Fibroblast of skin of back (primary cell): ENCODE measurements at places on chromosomes 16 and 17.

DNA sequence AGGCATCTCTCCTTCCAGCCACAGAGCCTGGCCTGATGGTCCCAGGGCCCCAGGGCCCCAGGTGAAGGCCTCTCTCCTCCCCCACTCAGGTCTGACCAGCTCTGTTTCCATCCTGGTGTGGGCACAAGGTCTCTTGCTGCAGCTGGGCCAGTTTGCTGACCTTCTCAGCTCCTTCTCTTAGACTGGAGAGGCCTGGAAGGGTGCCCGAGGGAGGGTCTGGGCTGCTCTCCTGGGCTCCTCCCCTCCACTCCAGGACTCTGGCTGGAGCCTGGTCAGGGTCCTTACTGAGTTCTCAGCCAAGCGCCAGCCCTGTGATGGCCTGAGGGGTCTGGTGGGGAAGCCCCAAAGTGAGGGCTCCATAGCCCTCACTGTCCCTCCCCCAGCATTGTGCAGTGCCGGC is 12.4 kb downstream of the SOCS3 start:
- DNase-seq: no peak

DNA sequence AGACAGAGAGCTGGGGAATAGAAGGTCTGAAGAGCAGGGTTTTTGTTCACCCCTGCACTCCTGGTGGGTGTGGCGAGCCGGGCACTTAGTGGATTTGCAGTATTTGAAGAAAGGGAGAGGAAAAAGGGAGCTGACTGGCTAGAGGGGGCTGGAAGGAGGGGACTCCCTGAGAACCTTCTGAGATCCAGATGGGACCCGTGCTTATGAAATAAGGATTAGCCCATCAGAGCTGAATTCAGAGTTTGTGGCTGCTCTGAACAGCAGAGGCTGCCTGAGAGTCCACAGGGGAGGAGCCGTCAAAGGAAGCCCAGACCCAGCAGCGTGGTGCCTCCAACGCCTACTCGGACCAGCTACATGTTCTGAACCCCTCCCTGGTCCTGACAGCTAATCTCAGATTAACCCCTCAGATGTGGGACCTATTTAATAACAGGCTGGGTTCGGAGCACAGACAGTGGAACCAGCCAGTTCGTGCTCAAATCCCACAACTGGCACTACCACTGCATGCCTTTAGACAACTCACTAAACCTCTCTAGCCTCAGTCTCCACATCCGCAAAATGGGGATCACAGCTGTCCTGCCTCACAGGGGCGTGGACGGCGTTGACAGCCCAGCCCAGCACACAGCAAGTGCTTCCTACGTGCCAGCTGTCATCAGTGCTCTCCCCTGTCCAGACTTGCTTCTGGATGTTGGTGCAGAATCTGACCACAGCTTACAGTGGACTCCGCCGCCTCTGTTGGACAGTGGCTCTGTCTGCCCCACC is 70.6 kb downstream of the DYNLRB2 start:
- DNase-seq: no peak

- no peak for DNase-seq
Observed at GRCh38 chr17:29100296-29100695, 57.4 kb downstream of the PIPOX start.

DNA sequence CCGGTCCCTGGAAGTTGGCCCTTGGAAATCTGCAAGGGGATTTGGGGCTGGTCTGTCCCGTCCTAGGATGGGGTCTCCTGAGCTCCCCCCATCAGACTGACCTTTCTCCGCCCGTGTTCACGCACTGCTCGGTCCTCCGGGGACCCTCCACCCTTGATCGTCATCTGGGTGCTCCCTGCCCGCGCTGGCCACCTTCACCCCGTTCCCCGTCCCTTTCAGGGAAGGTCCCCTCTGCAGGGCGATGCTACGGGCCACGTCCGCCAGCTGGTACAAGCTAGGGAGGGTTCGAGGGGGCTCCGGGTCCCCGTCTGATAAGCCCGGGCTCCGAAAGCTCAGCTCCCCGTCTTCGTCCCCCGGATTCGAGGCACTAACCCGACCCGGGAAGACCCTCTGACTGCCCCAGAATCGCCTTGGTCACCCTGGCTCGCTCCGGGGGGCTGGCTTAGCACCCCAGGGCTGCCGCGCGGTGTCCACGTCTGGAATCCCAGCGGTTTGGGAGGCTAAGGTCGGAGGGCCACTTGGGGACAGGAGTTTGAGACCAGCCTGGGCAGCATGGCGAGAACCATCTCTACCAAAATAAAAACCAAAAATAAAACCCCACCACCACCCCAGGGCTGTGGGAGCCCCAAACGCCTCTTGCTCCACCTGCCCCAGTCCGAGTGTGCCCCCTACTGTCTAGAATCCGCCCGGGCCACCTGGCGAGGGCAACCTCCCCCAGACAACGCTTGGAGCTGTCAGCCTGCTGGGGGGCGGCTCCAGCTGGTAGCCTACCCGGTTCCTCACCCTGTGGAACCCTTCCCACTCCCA is 1.1 kb upstream of the SLC43A2 start:
- DNase-seq: no peak

DNA sequence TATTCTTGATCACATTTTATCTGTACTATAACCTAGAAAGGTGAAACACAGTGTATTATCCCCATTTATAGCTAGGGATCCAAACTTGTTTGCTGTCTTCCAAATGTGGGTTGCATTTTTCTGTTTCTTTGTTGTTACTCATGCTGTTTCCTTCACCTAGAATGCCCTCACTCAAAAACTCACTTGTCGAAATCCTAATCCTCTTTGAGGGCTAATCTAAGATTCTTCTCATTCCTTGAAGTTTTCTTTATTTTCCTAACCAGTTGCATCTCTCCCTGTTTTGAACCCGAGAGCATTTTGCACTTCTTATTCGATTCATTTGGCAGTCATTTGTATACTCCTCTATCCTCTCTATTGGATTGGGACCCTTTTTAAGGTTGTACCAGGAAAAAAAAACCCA is 9.6 kb downstream of the CALCOCO2 start:
- peak; percentile 8 for DNase-seq

DNA sequence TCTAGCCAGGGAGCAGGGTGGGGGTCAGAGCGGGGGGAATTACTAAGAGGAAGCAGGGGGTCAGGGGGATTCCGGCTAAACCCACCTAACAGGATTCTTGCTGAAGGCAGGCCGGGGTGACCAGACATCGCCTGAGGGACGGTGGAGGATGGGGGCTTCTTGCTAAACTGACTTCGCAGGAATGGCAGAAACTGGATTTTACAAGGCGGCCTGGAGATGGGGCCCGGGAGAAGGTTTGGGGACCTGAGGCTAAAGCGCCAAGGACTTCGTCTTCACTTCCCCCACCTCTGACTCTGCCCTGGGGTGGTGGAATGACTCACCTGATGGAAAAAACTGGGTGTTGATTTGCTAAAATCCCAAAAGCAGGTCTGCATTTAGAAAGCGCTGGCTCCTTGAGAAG is 23.5 kb downstream of the LGALS3BP start:
- DNase-seq: no peak

GRCh38 chr17:32491371-32492263 is 4.8 kb downstream of the CDK5R1 start:
- DNase-seq: no peak

- no peak for DNase-seq
Observed at GRCh38 chr17:44006272-44006597, 1.8 kb downstream of the NAGS start.

GRCh38 chr16:13426736-13427135 is 493.2 kb upstream of the ERCC4 start:
- no peak for DNase-seq

- DNase-seq: no peak
Observed at GRCh38 chr16:13325396-13325795, 424.0 kb downstream of the SHISA9 start.

DNA sequence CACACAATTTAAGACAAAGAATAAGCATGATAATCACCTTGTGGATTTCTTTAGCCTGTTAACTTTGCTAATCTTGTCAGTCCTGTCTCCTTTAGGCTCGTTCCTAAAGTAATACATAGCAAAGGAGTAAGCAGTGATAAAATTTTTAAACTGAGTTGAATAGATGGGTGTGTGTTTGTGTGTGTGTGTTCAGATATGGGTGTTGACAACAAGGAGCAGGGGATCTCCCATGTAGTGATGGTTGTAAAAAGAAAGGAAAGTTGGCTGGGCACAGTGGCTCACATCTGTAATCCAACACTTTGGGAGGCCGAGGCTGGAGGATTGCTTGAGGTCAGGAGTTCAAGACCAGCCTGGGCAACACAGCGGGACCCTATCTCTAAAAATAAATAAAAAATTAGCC is 44.6 kb upstream of the KCNJ2 start:
- DNase-seq: no peak

DNA sequence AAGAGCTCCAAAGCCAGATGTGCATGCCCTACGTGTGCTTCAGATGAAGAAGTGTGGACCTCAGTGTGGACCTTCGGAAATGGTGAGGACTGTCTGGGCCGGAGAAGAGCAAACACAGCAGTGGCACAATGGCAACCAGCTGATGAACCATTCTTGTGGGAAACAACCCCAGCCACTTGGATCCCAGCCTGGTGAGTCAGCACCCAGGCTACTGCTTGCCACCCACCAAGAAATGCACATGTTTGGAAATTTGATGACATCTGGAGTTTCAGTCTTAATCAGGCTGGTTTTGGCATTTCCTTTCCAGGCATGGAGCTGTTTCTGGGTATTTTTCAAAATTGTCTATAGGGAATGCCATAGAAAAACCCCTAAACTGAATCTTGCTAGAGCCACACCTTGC is 42.7 kb downstream of the DYNLRB2 start:
- DNase-seq: peak; percentile 88

GRCh38 chr16:77928096-77928495 is 94.3 kb upstream of the CLEC3A start:
- no peak for DNase-seq

GRCh38 chr17:40720899-40721298 is 17.3 kb upstream of the KRT24 start:
- DNase-seq: no peak

- DNase-seq: peak; percentile 89
Observed at GRCh38 chr16:89315791-89316581, 98.5 kb downstream of the ZNF778 start.

DNA sequence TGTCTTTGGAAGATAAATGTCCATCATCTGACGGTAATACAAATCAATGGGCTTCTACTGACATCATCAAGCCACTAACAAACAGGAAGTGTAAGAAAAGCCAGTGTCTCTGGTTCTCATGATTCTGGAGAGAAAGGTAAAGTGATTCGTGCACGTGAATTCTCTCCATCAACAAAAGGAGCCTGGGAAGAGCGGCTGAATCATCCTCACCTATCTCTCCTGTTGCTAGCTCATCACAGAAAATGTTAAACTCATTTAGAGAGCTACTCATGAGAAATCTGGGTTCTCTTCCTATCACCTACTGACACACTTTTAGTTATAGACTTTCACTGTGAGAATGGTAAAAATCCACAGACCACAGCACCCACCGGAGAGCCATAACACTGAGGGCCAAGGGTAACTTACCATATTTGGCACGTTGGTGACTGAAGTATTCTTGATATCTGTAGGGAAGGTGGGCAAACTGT is 70.3 kb downstream of the CREBBP start:
- no peak for DNase-seq

GRCh38 chr17:29021226-29021625 is 15.4 kb upstream of the SEZ6 start:
- DNase-seq: no peak

GRCh38 chr17:6218333-6218732 is 148.2 kb downstream of the WSCD1 start:
- DNase-seq: no peak

DNA sequence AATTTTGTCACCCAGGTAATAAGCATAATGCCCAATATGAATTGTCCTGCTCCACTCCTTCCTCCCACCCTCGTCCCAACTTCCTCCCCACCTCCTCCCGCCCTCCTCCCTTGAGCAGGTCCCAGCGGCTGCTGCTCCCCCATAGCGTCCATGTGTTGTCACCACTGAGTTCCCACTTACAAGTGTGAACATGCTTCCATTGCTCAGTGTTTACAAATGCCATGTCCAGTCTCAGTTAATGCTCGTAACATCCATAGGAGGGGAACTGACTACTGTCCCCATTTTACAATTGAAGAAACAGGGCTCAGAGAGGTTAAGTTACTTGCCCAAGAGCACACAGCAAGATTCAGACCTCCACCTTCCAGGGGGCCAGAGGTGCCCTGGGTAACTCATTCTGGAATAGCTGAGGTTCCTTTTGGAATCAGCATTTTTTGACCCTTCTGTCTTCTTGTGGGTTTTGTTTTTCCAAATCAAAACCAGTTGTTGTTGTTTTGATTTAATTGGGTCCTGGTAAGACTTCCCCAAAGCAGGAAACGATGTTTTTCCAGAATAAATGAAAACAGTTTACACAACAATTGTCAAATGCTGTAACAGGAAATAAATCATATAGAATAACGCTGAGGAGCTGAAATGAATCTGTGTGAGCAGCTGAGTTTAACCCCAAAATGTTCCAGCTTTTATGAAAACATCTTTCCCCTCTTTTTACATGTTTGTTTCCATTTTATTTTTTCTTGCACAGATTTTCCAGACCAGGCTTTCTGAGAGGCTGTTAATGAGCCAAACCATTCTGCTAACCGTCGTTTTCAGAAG is 73.9 kb downstream of the ZDHHC7 start:
- DNase-seq: no peak

DNA sequence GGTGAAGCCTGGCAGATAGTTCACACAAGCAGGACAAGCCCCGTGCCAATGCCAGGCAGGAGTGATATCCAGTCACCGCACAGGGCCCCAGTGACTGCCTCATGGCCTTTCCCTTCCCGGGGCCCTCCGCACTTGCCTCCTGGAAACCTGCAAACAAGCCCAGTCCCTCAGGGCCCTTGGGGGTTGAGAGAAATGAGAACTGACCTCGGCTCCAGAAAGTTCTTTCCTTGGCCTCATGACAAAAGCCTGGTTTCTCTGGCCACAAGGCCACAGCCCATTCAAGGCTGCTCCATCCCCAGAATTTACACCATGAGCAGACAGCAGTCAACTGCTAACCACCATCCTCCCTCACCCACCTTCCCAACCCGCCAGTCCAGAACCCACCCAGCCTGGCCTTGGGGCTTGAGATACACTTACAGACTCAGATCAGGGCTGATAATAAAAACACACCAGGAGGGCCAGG is 77.6 kb downstream of the CCDC182 start:
- no peak for DNase-seq

DNA sequence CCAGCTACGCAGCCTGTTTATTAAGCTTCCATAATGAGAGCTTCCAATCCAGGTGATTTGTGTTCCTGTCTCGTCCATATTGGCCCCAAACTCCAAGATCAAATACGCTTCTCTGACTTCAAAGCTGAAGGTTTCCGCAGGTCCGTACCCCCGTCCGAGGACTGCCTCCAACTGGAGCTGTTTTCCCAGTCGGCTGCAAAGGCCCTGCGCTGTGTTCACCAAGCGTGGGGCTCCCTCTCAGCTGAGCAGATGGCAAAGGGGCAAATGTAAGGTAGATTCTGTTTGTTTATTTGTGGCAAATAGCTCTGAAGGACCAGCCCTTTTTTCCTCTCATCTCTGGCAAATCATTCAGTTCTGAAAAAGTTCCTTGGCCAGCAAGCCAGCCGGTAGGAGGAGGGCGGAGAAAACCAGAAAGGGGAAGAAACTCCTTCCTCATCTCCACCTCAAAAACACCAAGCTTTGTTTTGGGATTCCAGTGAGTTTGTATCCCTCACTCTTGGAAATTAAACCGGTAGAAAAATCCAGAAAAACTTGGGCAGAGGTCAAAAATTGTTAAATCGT is 35.2 kb downstream of the NXN start:
- no peak for DNase-seq

- no peak for DNase-seq
Observed at GRCh38 chr17:80976701-80977100, 14.9 kb upstream of the CHMP6 start.

- peak; percentile 56 for DNase-seq
Observed at GRCh38 chr16:84065536-84066132, 23.0 kb upstream of the SLC38A8 start.
